Activated CD4-positive, alpha-beta memory T cell treated with anti-CD3 and anti-CD28 coated beads for 36 hours (primary cell): ENCODE measurements at places on chromosomes 7 and 10. TPM values are rescaled to one million over a fixed set of nuclear protein-coding genes. Genes with fewer than 3 reads are reported as not detected.

DNA sequence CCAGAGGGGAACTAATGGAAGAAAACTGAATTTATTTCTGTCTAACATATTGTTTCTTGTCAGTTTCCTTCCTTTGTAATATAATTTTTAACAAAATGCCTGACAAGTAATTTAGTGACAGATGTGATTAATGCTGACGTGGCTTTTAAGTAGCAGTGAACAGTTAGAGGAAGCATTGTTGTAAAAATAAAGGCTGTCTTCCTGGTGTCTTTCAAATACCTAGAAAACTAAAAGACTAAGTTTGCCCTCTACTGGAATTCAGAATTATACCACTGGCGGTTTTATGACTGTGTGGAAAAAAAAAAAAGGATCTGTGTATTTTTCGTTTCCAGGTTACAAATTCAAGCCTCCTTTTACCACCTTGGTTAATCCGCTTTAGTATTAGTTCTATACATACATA, 217.1 kb upstream of the DPP6 start:
- DNase-seq: no peak

GRCh38 chr10:132195366-132196075, 8.8 kb downstream of the DPYSL4 start:
- DNase-seq: no peak

DNA sequence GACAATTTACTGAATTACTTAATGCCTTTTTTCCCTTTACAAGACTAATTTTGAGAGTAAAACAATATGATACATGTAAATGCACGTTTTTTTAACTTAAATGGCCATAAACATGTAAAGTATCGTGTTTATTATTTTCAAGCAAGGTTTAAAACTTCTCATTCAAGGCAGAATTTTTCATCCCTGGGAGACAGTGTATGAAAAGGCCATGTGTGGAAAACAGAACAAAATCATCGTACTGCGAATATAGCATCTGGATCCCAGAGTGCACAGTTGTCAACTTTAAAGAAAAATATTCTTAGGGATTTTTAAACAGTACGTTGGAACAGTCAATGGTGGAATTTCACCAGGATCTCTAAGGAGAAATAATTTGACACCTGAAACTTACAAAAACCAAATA, 1.1 kb upstream of the RAB11FIP2 start:
- no peak for DNase-seq

GRCh38 chr10:122565766-122566206, 5.2 kb downstream of the DMBT1 start:
- DNase-seq: peak; percentile 83

DNA sequence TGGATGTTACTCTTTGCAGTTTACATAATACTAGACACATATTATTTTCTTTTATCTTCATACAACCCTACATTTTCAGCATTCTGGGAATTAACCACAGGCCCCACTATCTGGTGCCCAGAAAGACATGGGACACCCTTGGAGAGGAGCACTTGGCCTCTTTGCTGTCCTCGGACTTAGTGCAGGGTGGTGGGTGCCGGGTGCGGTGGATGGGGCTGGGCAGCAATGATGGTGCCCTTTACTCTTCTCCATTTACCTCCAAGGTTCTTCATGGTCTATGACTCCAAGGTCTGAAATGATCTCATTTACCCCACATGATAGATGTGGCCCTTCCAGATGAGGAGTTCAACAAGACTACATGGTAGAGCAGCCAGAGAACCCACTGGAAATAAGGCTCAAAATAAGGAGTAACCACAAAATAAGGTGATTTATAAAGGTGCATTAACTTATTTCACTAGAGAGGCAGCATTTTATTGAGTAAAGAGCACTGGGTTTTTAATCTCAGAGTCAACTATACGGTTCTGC, 56.2 kb upstream of the IGFBP3 start:
- no peak for DNase-seq

DNA sequence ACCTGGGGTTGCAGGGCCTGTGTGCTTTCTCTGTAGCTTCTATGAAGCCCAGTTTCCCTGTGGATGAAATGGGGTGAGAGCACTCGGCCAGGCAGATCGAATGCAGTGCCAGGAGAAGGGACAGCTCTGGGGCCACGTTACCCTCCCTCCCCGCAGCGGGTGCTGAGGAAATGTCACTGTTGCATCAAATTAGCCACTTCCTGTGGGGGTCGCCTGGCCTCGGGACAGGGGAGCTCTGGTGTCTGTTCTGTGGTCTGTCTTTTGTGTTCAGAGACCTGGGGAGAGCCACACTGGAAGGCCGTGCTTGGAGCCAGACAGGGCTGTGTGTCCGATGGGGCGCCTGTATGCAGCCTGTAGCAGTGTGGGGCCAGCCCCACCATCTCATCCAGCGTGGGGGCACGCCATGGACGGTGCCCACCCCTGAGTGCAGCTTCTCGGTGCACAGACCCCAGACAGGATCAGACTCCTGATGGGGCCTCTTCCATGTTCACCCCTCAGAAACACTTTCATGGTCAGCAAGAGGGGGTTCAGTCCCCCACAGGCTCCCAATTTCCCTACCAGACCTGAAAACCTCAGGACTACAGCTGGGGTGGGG, 13.6 kb downstream of the TTYH3 start:
- peak; percentile 46 for DNase-seq

DNA sequence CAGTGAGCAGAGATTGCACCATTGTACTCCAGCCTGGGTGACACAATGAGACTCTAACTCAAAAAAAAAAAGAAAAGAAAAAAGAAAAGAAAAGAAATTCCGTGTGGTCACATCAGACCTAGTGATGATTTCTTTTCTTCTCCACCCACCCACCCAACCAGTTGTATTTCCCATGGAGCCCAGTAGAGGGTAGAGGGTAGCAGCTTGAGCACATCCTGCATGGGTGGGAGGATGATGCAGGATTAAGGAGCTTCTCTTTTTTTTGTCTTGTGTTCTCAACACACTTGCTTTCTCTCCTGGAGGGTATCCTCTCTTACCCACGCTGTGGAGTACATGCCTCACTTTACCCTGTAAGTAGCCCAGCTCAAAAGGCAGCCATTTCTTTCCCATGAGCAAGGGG, 118.6 kb upstream of the CARD11 start:
- DNase-seq: peak; percentile 25

GRCh38 chr10:46084321-46085165, 38.5 kb upstream of the MSMB start:
- DNase-seq: no peak

DNA sequence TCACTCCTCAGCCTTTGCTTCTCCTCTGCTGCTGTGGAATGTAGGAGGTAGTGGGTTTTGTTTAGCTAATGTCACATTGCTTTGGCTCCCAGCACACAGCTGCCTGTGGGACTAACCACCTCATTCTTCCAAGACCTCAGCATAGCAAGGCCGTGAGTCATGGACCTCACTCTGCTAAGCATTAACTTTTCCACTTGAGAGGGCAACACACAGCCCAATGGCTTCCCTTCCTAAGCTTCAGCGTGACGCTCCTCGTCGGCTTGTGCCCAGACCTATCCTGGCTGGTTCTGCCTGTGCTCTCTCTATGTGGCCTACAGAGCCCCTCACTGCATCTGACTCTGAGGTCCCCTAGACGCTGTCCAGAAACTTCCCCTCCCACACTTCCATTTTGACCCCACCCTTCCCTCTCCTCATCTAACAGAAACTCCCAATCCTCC, 23.3 kb downstream of the MYOF start:
- peak; percentile 36 for DNase-seq

BMPER gene
- not detected for total RNA-seq

LEP gene
- not detected for total RNA-seq

ELMO1 gene
- total RNA-seq: 88.7 TPM

TRIM50 gene
- total RNA-seq: not detected
